ENCODE measurements at places on chromosomes 12 and 14.
A peak's percentile ranks its signal among the peaks of the same experiment; 100 is the strongest.

GRCh38 chr12:26203167-26203780 is 7.9 kb downstream of the SSPN start:
- no peak for DNase-seq

DNA sequence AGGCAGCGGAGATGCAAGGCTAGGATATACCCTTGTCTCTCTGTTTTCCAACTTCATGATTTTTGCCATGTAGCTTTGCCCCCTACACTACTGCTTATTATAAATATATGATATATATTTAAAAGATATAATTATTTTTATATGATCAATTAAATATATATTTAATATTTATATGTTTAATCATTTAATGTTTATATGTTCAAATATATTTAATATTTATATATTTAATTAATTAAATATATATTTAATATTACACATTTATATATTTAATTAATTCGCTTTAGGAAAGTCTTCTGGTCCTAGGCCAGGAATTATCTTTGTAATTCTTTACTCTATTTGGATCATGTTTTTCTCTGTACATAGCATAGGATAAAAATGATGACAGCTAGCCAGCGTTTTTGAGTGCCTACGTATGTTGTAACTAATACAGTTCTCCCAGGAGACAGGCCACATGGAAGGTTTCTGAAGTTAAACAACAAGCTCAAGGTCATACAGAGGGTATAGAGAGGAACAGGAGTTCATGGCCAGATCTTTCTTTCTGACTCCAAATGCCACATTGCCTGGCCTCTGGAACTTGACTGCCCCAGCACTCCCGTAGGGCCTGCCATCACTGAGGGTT is 192.5 kb downstream of the KCNA5 start:
- DNase-seq, result no peak

- no peak for DNase-seq
Observed at GRCh38 chr12:65823513-65824375, 539 bp upstream of the HMGA2 start.

DNA sequence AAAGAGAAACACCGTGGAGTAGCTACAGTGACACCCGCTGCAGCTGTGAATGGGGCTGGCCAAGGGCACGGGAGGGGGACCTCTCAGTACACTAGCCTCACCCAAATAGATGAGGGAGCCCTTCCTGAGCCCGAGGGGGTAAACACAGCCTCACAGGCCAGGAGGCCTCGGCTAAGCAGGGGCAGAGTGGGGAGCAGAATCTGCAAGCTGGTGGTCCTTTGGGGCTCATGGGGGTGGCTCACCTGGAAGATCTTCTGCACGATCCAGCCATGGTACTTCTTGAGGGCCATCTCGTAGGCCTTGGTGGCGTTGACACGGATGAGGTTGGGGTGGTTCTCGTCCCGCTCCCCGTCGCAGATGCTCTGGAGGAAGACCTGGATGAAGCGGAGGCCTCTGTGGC is 22.2 kb upstream of the TRPV4 start:
- no peak for DNase-seq

DNA sequence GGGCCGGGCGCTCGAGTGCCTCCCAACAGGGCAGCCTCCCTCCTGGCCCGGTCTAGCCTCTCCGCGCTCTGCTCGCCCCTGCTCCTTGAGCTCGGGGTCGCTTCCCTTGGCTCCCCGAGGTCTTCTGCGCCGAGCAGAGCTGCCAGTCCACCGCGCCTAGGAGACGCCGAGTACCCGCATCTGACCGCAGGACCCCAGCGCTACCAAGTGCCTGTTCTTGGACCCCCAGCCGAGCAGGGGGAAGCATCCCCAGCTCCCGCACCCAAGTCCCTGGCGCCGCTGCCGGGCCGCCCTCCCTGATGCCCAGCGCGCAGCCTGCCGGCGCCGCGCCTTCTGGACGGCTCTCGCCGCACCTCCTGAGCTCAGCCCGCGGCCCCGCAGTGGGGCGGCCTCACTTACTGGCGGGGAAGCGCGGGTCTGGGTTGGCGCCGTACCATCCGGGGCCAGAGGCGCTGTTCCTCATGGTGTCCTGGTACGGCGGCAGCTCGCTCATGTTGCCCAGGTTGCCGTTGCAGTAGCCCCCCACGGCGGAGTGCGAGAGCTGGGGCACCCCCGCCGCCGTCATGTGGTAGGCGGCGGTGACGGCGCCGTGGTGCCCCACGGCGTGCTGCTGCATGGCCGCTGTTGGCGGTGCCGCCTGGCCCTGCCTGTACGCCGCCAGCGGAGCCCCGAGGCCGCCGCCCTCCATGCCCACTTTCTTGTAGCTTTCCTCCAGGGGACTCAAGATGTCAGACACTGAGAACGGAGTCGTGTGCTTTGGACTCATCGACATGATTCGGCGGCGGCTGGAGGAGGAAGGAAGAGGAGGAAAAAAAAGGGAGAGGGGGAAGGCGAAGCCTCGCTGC is 1.2 kb downstream of the NKX2-1 start:
- DNase-seq, result no peak

GRCh38 chr12:114478865-114479264 is 72.9 kb upstream of the TBX5 start:
- DNase-seq, result no peak

DNA sequence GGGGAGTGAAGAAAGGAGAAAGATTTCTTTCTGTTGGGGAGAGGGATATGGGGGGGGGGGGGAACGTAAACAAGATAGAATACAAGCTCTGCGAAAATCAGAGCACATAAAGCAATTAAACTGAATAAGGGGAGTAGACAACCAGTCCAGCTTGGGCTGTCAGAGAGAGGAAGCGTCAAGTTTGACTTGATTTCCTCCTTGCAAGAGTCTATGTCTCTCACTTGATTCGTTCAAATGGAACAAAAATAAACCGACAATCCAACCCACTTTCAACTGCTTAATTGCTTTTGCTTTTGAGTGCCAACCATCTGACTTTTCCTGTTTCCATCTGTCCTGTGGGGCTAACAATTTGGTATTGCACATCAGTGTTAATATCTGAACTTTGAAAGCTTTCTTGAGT is 942 bp downstream of the SYT1 start:
- DNase-seq, result no peak

DNA sequence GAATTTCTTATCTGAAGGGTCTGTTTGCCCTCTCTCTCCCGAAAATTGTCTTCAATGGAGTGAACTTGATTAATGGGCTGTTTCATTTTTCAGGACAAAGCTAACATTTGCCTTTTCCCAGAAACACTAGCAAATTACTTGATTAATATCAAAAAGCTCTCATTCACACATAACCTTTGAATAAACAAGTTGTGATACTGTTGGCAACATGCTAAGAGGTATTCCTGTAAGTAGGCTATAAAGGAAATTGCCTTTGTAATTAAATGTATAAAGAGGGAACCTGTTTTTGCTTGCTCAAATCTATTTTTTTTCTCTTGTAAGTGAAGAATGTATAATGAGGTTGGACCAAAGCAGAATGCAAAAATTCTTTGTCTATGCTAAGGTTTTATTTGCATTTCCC is 457.2 kb downstream of the TMTC2 start:
- no peak for DNase-seq

- no peak for DNase-seq
Observed at GRCh38 chr14:68880581-68881105, 87.8 kb upstream of the ZFP36L1 start.

DNA sequence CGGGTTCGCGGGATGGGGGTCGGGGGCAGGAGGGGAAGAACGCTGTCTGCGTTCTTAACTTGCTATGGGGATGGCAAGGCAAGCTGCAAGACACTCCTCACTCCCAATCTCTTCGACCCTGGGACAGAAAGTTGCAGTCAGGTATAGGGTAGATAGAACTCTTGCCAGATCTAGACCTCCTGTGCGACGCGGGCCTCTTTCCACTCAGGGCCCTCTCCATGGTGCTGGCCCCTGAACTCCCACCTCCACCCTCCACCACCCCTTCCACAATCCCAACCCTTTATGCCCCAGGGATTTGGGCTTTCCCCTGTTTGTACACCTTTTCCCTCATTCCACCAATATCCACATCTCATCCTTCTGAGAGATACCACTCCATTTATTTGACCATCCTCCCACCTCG is 812 bp downstream of the NABP2 start:
- DNase-seq, result no peak

- DNase-seq, result no peak
Observed at GRCh38 chr12:76489737-76490136, 69.8 kb downstream of the OSBPL8 start.

- DNase-seq, result no peak
Observed at GRCh38 chr12:99390707-99391106, 256.8 kb upstream of the GARIN6 start.

GRCh38 chr14:89576145-89576927 is 159.3 kb upstream of the FOXN3 start:
- DNase-seq, result no peak

GRCh38 chr12:25529738-25530137 is 23.3 kb downstream of the LMNTD1 start:
- DNase-seq, result no peak

DNA sequence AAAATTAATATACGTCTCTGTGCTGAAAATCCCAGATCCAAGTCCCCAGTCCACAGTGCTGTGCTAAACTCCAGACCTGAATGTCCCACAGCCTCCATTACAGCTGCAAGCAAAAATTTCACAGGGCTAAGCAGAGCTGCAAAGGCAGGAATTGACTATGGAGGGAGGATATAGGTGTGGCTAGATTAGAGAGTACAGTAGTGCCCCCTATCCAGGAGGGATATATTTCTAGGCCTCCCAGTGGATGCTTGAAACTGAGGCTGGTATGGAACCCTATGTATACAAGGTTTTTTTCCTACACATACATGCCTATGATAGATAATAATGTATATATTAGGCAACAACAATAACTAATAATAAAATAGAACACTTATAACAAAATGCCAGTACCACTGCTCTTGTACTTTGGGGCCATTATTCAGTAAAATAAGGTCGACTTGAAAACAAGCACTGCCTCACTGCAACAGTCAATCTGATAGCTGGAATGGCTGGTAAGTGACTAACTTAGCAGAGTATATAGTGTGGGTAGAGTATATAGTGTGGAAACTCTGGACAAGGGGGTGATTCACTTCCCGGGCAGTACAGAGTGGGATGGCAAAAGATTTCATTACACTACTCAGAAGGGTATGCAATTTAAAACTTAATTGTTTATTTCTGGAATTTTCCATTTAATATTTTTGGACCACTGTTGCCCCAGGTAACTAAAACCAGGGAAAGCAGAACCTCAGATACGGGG is 82.7 kb downstream of the C14orf132 start:
- DNase-seq, result no peak

GRCh38 chr12:91893476-91893875 is 252.2 kb downstream of the BTG1 start:
- no peak for DNase-seq

DNA sequence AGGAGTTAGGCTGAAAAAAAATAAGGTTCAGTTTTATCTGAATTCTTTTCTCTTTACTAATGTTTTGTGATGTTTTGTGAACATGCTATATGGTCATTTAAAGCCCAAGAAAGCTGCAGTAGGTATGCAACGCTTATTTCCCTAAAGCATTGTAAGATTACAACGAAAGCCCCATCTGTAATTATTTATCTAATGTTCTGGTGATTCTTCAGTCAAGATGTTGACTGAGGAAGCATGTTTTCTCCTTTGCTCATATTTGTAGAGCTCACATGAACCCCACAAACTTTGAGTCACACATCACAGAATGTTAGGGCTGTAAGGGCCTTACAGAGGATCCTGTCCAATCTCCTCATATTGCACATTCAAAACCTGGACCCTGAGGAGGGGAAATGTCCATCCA is 3.2 kb upstream of the TUBA1C start:
- DNase-seq, result no peak

DNA sequence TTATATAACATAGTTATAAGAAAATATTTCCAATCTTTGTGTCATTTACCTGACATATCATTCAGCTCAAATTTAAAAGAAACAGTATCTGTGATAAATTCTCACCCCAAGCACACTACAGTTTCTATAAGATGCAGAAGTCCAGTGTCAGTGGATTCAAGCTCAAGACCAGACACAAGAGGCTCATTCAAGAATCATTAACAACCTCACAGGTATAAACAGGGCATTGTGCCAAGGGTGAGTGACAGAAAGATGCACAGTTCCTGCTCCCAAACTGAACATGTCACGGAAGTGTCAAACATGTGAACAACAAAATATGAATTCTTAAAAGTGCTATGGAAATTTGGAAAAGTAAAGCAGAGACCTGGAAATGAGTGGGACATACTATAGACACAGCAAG is 12.8 kb downstream of the ATP2B1 start:
- no peak for DNase-seq

DNA sequence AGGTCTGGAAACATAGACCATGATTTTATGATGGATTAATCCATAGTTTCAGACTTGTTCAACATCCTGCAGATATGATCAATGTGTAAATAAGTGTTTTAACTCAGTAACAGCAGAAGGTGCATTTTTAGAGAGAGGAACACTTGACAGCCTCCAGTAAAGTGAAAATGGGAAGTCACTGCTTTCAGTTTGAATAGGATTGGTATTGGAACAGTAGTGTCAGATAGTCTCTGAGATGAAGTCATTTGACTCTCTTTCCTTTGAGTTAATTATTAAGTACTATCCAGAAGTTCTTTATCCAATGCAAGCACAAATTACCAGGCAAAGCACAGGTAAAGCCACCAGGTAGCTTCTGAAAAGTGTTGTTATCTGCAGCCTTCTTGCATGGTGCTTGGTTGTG is 14.5 kb upstream of the NAV3 start:
- no peak for DNase-seq

DNA sequence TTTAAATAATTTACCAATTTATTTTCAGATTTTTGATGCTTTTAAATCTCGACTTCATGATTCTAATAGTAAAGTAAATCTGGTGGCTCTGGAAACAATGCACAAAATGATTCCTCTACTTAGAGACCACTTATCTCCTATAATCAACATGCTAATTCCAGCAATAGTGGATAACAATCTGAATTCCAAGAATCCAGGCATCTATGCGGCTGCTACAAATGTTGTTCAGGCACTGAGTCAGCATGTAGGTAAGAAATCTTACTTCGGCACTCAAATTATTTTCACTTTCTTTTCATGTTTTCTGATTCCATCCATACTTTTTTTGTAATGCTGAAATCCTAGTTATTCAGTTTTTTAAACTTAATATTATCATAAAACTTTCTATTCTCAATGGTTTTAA is 15.5 kb upstream of the PRPF39 start:
- no peak for DNase-seq

- DNase-seq, result no peak
Observed at GRCh38 chr14:35261774-35262173, 30.4 kb upstream of the PSMA6 start.

DNA sequence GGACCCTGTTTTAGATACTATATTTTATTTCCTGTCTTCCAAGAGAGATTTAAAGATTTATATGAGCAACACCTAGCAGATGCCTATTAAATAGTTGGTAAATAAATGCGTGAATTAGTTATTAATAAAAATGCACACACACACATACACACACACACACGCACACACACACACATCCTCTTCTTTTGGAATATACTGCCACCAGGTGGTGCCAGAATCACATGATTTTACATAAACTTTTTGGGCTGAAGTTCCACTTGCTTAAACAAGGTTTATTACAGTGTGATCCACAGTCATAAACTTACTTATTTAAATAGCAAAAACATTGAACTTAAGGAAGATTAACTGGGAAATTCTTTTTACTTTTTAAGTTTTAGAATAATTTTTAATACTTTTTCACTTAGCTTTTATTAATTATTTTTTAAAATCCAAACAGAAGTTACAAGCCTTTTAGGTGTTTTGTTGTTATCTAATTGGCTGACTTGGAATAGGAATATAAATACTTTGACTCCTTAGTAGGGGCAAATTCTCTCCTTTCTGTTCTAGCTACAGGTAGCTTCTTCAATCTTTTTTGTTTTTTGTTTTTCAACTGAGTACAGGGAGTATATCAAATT is 17.5 kb downstream of the RAD51B start:
- peak; percentile 58 for DNase-seq

GRCh38 chr14:49623941-49624839 is 3.6 kb downstream of the MGAT2 start:
- DNase-seq, result peak; percentile 15
